Activated naive CD4-positive, alpha-beta T cell treated with Interleukin-2 at 50 U/mL for 16 hours (primary cell): ENCODE measurements at places on chromosomes 2 and 18.

GRCh38 chr2:143844986-143845385, 674.9 kb downstream of the ZEB2 start:
- DNase-seq, result no peak

DNA sequence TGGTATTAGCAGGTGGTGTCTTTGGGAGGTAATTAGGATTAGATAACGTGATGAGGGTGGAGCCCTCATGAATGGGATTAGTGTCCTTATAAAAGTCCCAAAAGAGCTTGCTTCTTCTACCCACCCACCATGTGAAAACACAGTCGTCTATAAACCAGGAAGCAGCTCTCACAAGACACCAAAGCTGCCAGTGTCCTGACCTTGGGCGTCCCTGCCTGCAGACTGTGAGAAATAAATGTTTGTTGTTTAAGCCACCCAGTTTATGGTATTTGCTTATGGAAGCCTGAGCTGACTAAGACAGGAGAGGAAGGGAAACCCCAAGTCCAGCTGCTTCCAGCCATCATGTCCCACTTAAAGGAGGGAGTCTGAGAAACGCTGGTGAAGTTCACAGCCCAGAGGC, 13.6 kb downstream of the ADI1 start:
- DNase-seq, result no peak

- DNase-seq, result no peak
Observed at GRCh38 chr2:150924878-150925277, 336.8 kb downstream of the RBM43 start.

DNA sequence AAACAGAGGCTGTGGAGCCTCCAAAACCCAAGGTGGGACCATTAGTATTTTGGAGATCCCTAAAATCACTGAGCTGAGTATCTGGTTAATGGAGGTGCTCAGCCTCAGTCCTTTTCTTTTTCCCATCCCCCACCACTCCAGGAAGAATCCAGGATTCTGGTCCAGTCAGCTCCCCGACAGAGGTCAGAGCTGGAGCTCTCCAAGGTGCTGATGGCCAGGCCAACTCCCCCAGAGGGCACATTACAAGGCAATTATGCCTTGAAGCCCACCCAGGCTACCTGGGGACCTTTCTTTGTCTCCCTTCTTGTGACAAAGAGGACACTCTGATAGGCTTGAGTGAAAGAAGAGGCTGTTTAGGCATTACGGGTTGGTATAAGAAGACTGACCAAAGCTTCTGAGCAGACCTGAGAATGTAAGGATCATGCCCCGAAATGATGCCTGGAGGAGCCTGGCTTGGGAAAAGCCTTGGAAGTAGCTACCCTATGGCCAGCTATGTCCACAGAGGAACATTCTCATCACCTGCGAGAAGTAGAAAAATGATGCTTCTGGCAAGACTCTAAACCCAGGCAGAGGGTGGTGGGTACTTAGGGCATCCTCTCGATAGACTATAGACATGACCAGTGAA, 102.5 kb upstream of the LDAH start:
- DNase-seq, result no peak

- no peak for DNase-seq
Observed at GRCh38 chr2:154978244-154978643, 279.7 kb downstream of the KCNJ3 start.

GRCh38 chr2:126652323-126652891, 3.6 kb upstream of the GYPC start:
- no peak for DNase-seq

- no peak for DNase-seq
Observed at GRCh38 chr2:174597009-174597344, 627 bp downstream of the WIPF1 start.

GRCh38 chr2:178782236-178782635, 25.0 kb downstream of the TTN start:
- no peak for DNase-seq

GRCh38 chr2:229129738-229130371, 141.2 kb downstream of the PID1 start:
- DNase-seq, result no peak

DNA sequence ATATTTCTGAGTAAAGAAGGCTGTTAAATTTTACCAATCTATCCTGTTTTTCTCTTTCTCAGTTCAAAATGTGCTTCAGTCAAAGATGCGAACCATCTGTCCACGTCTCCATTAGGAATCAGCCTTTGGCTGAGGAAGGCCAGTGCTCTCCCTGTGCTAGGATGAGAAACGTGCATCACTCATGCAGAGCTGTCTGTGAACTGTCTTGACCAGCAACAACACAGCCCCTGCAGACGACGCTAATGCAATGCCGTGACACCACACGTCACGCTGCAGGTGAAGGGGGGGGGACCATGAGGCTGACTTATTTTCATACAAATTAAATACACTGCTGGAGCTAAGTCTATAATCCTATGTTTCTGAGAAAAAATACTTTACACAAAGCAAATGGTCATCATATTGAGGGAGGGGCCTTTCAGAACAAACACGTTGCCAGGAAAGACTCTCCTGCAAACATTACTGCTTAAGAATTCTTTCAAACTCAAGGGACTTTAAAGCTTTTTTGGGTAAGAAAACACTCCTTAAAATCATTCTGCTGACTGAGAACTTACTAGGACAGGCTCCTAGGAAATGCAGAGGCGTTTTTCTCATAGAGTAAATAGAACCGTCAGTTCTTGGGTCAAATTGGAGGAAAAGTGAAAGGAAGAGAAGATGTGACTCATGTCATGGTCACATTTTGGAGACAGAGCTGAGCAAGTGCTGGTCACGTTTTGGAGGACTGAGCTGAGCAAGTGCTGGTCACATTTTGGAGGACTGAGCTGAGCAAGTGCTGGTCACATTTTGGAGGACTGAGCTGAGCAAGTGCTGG, 97.0 kb downstream of the MBP start:
- DNase-seq, result no peak

GRCh38 chr2:147575106-147575505, 269.7 kb upstream of the ACVR2A start:
- DNase-seq, result no peak

- DNase-seq, result no peak
Observed at GRCh38 chr2:218642786-218643185, 16.6 kb downstream of the ZNF142 start.

DNA sequence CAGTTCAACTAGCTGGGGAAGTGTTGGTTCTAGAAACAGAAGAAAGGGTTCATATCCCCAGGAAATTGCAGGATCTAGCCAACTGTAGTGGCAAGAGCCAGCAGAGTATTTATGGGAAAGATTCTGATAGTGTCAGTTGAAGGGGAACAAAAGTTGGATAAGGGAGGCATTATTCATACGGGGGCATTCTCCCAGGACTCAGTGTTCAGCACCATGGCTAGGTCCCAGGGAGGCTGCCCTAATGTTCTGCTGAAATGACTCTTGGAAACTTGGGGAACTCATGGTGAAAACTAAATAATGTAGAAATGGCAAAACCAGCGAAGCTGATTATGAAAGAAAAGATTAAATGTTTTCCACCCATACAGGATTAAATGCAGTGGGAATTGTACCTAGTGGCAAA, 543.7 kb downstream of the TRIB2 start:
- DNase-seq, result no peak

GRCh38 chr18:10487154-10487553, 32.7 kb downstream of the APCDD1 start:
- DNase-seq, result no peak

DNA sequence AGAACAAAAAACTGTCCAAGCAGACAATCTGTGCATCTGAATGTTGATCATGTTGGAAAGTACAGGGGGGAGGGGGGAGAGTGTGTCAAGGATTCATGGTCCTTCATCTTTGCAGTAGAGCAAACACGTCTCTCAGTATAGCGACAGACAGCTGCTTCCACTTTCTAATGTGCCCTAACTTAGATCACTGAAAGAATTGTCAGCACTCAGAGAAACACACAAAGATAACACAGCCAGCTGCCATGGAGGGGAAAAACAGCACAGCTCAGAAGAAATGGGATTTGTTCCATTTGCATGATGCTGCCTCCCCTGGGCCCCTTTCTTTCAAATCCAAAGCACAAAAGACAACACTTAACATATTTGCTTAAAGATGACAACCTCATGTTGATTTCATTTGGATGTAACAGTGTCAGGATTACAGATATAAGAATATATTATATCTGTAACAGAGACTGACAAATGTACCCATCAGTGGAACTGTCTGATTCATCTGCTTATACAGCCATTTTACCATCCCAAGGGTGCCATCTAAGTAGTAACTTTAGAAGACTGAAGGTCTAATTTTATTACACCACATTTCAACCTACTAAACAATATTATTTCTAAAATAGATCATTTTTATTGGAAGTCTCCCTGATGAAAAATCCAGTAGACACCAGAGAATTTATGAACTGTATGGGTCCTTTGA, 17.7 kb downstream of the FIGN start:
- no peak for DNase-seq

GRCh38 chr2:19256121-19256601, 102.3 kb downstream of the OSR1 start:
- DNase-seq, result no peak
